ENCODE measurements at places on chromosomes 5 and 9.

DNA sequence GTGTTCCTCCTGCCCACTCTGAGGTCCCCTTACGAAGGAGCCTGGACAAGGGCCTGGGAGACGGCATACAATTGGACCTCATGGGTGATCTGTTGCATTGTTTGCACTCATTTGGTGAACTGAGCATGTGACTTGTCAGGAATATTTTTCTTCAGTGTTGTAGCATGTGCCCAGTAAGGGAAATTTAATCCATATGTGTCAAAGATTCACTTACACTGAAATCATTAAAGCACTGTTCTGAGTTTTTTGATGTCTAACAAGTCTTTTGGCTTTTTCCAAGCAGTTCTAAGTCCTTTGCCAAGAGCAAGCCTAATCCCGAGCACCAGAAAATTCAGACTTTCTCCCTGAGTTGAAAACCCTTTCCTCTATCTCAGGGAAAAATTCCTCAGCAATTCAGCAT lies 61.6 kb upstream of the RPS23 start:
- no peak for DNase-seq

DNA sequence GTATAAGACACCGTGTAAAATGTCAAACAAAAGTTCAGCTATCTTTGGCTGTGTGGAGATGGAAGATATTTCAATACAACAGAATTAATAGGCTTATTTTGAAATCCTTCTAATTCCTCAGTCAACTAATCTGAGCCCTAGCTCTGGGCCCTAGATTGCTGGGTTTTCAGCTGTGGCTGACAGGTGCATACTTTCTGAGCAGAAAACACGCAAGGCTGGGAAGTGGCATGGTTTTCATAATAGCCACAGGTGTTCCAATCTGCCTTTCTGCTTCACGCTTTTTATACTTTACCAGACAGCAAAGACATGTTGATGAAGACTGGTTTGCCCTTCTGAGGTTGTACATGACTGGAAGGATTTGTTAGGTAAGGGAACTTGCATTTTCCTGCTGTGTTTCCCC lies 20.7 kb upstream of the XPA start:
- DNase-seq = no peak

- DNase-seq = no peak
Observed at GRCh38 chr5:518721-519120, 5.5 kb downstream of the SLC9A3 start.

GRCh38 chr5:14588145-14588544 lies 6.6 kb downstream of the OTULINL start:
- DNase-seq = no peak

DNA sequence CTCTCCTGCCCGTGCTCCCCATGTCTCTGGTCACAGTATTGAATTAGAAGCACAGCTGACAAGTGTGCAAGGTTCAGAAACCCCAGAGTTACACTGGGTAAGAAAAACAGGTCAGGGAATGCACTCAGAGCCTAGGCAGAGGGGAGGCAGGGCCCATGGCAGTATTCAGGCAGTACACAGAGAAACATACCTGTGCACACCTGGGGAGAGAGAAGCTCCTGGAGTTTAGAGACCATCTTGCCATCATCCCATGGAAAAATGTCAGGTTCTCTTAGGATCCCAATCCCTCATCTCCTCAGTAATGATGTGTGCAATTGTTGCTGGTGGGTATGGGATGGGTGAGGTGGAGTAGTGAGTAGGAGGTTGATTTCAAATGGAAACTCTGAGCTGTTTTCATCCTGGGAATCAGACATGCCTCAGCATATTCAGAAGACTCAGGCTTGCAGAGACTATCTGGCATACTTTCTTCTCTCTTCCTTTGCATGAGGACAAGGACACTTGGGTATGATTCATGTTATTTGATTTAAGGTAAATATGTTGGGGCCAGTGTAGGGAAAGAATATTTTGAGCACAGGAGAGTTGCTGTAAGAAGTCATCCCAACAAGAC lies 228.5 kb downstream of the ESM1 start:
- DNase-seq = no peak

DNA sequence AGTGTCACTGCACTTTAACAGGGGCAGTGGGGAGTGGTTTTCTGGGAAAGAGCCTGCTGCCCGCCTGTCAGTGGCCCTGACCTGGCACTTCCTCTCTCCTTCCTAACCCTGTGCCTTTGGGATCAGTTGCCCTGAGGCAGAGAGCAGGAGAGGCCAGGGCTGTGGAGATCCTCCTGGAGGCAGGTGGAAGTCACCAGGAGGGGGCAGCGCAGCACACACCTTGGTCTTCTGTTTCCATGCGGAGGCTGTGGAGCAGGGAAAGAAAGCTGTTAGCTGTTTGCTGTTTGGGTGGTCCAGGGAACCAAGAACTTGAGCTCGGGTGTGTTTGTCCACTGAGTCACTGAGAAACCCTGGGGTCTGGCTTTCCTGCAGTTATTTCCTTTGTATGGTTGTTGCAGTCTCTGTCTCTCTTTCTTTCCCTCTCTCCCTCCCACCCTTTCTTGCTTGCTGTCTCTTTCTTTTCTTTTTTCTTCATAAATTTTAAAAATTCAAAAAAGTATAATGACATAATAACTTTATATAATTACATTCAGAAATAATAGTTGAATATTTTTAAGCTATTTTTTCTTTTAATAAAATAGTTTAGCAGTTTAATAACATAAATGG lies 28.1 kb downstream of the NTRK2 start:
- DNase-seq = no peak

GRCh38 chr5:119411361-119412278 lies 40.7 kb upstream of the HSD17B4 start:
- peak; percentile 68 for DNase-seq

- DNase-seq = no peak
Observed at GRCh38 chr9:114771889-114772288, 34.0 kb downstream of the TNFSF15 start.

GRCh38 chr5:80168388-80169028 lies 87.3 kb downstream of the SERINC5 start:
- DNase-seq = no peak

GRCh38 chr5:3382782-3383181 lies 212.8 kb upstream of the IRX1 start:
- DNase-seq = no peak

- no peak for DNase-seq
Observed at GRCh38 chr5:148963664-148964063, 99.2 kb downstream of the SH3TC2 start.

GRCh38 chr5:36459176-36460135 lies 146.9 kb upstream of the SLC1A3 start:
- DNase-seq = no peak

DNA sequence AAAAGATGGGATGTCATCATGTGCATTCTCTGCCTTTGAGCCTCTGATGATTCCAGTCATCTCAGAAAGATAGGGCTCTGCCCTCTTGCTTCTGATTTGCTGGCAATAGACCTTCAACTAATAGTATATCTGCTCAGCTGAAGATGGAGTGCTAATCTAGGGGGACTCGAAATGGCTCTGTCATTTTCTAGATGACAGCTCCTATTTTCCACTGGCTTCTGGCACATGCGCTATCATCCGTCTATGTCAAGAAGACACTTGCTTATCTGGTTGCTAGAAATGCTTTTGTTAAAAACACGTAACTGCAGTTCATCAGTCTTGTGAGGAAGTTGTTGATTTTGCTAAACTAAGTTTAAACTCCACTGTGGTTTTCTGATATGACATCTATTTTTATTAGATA lies 265.5 kb upstream of the ZNF608 start:
- no peak for DNase-seq

- no peak for DNase-seq
Observed at GRCh38 chr5:75337366-75338021, 474 bp downstream of the HMGCR start.

- no peak for DNase-seq
Observed at GRCh38 chr5:43608406-43608805, 5.4 kb downstream of the NNT start.

GRCh38 chr9:118711843-118712242 lies 657.4 kb downstream of the BRINP1 start:
- no peak for DNase-seq
